ENCODE measurements at places on chromosomes 2 and 18. TPM values are rescaled to one million over a fixed set of nuclear protein-coding genes. Genes with fewer than 3 reads are reported as not detected.

Gene MYOM1
- 0.21 TPM for total RNA-seq

Gene PSMD14
- total RNA-seq, result 130 TPM

Gene CFAP65
- not detected for total RNA-seq

Gene CAPN13
- total RNA-seq, result not detected

Gene DHRS9
- not detected for total RNA-seq

Gene EGR4
- 0.22 TPM for total RNA-seq

Gene ESPNL
- total RNA-seq, result not detected

GRCh38 chr2:128986026-128986715 is 667.5 kb upstream of the HS6ST1 start:
- peak; percentile 16 for DNase-seq

DNA sequence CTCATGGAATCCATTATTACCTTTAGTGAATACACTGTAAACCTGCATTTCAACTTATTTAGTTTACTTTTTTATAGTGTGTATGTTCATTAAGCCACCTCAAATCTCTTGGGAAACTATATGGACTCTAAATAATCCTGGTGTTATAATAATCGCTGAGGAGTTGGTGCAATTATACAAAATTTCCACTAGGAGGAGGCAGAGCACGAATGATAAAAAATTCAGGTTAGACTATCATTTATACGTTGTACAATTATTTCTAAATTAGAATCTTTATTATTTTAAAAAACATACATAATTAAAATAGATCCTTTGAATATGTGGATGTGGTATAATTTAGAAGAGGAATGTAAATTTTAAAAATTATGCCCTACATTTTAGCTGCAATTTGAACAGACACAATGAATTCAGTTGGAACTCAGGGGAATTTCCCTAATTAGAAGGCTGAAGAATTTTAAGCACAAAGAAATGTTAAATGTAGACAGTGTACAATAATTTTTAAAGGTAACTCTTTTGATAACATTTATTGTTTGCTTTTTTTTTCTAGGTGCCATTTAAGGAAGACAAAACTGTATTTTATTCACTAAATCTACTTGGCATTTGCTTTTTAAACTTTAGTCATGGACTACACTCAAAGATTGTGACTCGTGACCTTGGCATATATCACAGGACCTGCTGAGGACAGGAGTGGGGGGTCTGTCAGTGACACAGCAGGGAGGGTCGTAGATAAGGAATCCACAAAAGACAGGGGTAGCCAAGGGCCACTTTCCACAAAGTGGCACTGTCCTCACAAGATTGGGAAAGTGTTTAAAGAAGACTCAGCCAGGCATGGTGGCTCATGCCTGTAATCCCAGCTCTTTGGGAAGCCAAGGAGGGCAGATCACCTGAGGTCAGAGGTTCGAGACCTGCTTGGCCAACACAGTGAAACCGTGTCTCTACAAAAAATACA is 45.5 kb downstream of the RAB12 start:
- DNase-seq, result peak; percentile 40

DNA sequence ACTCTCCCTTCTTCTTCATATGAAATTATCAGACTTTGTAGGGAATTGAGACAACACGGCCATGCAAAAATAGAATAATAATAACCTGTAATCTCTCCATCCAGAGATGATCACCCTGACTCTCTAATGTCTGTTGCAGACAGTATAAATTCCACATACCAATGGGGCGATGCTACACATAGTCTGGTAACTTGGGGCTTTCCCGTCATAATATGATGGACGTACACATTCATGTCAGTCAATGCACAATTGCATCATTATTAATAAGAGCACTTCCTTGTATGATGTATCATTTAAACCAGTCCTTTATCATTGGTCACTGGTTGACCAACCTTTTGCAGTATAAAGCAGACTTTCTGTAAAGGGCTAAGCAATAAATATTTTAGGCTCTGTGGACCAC is 39.5 kb upstream of the SCLY start:
- peak; percentile 16 for DNase-seq

GRCh38 chr2:30190637-30191036 is 40.7 kb upstream of the LBH start:
- DNase-seq, result no peak

DNA sequence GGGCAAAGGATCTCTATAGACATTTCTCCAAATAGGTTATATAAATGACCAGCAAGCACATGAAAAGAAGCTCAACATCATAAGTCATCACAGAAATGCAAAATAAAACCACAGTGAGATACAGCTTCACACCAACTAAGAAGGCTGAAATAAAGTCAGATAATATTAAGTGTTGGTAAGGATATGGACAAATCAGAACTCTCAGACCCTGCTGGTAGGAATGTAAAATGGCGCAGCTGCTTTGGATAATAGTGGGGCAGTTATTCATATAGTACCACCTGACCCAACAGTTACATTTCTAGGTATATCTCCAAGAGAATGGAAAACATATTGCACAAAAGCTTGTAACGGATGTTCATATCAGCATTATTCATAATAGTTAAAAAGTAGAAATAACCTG is 14.0 kb downstream of the EPB41L5 start:
- DNase-seq, result no peak

- no peak for DNase-seq
Measured at GRCh38 chr2:154637456-154637855, 61.0 kb upstream of the KCNJ3 start.

DNA sequence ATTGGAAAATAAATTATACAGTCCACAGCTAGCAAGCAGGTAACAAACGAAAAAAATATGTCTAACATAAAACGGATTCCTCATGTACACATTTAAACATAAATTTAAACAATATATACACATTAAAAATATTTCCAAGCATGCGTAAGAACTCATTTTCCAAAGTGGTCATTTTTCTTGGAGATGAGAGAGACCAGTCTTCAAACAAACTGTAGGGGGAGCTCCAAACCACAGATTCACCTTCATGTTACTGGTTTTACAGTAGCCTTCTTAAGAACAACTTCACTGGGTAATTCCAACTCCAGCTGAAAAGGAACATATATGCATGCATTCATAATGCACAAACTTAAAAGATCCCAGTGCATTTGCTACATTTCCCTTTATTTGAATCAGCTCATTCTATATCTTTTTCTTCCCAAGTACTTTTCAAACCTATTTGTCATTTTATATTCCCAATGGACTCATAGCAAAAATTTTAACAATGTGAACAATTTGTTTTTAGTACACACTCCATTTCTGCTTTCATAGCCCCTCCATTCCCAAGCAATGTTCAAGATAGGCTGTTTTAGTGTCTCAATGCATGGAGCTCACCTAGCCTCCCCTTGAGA is 4.7 kb upstream of the STAMBP start:
- peak; percentile 81 for DNase-seq

DNA sequence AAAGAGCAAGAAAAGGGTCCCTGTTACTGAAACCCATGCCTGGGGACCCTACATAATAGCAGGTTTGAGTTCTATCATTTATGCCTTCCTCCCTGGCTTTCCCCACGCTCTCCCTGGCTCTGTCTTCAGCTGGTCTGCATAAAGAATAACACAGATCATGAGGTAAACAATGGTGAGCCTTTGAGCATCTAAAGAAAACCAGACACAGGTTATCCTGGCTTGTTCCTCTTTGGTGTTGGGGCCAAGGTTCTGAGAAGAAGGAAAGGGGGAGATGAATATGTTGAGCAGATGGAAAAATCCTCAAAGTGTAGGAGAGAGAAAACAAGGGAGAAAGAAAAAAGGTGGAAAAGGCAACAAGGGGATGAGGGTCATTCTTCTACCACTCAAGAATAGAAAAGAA is 127.3 kb downstream of the CABYR start:
- DNase-seq, result no peak

GRCh38 chr2:36659872-36660312 is 36.6 kb upstream of the VIT start:
- DNase-seq, result no peak

GRCh38 chr2:63723709-63724108 is 118.0 kb upstream of the UGP2 start:
- no peak for DNase-seq

- no peak for DNase-seq
Measured at GRCh38 chr2:160388464-160389263, 104.9 kb downstream of the RBMS1 start.

DNA sequence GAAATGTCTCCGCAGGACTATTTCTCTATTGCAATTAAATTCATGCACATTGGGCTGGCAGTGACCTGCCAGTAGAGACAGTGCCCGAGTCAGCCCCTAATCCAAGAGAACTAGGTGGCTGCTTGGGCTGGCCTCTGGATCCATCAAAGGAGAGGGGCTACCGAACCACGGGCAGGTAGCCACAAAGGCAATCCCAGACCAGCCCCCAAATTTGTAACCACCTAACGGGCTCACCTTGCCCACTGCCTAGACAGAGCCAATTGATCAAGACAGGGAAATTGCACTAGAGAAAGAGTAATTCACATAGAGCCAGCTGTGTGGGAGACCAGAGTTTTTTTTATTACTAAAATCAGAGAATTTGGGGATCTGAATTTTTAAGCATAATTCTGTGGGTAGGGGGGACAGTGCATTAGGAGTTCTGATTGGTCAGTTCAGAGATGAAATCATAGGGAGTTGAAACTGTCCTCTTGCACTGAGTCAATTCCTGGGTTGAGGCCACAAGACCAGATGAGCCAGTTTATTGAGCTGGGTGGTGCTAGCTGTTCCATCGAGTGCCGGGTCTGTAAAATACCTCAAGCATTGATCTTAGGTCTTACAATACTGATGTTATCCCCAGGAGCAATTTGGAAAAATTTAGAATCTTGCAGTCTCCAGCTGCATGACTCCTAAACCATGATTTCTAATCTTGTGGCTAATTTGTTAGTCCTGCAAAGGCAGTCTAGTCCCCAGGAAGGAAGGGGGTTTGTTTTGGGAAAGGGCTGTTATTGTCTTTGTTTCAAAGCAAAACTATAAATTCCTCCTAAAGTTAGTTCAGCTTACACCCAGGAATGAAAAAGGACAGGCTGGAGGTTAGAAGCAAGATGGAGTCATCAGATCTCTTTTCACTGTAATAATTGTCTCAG is 260.4 kb upstream of the SP5 start:
- no peak for DNase-seq

- DNase-seq, result peak; percentile 8
Measured at GRCh38 chr2:161307676-161308075, 549 bp upstream of the PSMD14 start.

Data from MCF 10A (cell line).